Placental pericyte (primary cell): ENCODE measurements at places on chromosomes 16 and 17. TPM values are rescaled to one million over a fixed set of nuclear protein-coding genes. Genes with fewer than 3 reads are reported as not detected.

GABARAPL2 gene
- total RNA-seq, result 30.8 and 44.6 TPM in 2 replicates

NTN1 gene
- 0.29 and 0.44 TPM in 2 replicates for total RNA-seq

KRT20 gene
- not detected in 2 replicates for total RNA-seq

CCL14 gene
- not detected in 2 replicates for total RNA-seq
